ENCODE measurements at places on chromosomes 3 and 15.

- no peak for DNase-seq
Observed at GRCh38 chr3:59247402-59247841, 197.6 kb upstream of the CFAP20DC start.

DNA sequence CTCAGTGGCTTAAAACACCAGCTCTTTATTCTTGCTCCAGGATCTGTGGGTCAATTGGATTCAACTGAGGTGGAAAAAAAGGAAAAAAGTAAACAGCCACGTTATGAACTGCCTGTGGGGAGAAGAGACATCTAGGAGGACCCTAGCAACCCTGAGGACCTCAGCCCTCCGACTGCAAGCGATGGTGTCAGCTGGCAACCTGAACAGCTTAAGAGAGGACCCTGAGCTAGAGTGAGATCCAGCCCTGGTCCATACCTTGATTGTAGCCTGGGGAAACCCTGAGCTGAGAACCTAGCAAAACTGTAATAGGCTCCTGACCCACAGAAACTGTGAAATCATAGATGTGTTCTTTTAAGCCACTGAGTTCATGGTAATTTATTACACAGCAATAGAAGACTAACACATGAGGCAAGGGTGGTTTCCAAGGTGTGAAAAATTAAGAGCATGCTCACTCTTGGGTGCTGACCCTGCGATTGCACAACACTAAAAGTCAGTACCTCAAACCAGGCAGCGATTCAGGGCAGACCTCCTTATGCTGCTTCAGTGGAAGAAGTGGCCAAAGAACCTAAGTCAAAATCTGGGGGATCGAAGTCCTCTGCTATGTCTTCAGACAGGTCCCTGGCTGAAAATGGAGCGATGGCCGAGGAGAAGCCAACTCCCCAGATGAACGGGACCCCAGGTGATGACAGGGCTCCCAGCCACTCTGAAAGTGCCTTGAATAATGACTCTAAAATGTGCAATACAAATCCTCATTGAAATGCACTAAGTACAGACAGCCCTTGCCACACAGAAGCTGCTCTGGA lies 57.7 kb downstream of the GASK1A start:
- DNase-seq, result no peak

DNA sequence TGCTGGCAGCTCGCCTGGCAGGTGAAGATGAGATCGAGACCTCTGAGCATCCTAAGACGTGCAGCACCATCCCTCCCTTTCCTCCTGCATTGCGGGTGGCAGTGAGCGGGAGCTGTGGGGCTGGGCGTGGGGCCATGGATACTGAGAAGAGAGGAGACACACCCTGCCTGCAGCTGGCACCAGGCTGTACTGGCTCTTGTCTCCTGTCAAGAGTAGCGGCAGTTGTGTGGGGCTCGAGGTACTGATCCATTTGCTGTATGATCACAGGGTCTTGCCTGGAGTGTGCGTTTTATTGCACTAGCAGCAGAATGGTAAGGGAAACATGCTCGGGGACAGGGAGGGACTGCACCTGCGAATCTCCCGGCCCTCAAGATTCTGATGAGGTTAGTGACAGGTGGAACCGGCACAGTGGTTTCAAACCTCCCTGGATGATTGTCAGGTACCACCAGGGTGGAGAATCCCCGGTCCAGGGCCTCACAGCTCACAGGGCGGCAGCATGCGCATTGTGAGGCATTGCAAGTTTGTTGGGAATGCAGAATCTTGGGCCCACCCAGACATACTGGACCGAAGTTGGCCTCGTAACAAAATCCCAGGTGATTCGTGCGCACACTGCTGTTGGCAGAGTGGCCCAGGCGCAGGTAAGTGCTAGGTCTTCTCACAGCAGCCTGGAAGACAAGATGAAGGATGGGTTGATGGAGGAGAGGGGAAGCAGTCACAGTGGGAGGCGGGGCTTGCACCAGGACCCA lies 14.1 kb downstream of the SYNM start:
- peak; percentile 72 for DNase-seq

- DNase-seq, result no peak
Observed at GRCh38 chr15:90002428-90002844, 1.3 kb downstream of the ZNF710 start.

DNA sequence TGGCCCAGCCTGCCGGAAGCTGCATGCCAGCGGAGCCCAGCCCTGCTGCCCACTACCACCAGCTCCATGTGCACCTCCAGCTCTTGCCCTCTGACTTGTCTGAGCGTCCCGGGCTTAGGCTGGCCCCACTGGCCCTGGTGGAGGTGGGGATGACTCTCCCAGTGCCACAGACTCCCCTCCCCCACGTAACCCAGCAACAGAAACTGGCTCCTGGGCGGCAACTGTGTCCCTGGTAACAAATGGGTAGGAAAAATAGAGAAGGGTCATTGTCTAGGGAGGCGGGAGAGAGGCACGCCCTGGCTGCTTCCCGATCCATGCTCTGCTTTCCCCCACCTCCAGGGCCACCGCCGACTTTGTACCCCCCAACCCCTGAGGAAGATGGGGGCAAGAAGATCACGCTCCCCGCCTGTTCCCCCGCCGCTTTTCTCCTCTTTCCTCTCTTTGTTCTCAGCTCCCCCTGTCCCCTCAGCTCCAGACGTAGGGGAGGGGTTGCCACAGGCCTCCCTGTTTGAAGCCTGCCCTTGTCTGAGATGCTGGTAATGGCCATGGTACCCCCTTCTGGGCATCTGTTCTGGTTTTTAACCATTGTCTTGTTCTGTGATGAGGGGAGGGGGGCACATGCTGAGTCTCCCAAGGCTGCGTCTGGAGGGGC lies 10.8 kb upstream of the SEMA3B start:
- peak; percentile 79 for DNase-seq

GRCh38 chr3:179063945-179064560 lies 7.6 kb downstream of the ZMAT3 start:
- DNase-seq, result no peak

GRCh38 chr3:81033684-81034083 lies 727.8 kb downstream of the GBE1 start:
- DNase-seq, result no peak

GRCh38 chr3:45216021-45216609 lies 10.0 kb downstream of the TMEM158 start:
- no peak for DNase-seq

GRCh38 chr3:81761904-81762580 lies 597 bp upstream of the GBE1 start:
- no peak for DNase-seq

GRCh38 chr3:117666812-117667211 lies 957.2 kb downstream of the TUSC7 start:
- DNase-seq, result no peak

GRCh38 chr3:71080517-71081083 lies 502.9 kb downstream of the FOXP1 start:
- no peak for DNase-seq

All from posterior vena cava (tissue), 2 donors.